ENCODE measurements at places on chromosomes 7 and 10.

DNA sequence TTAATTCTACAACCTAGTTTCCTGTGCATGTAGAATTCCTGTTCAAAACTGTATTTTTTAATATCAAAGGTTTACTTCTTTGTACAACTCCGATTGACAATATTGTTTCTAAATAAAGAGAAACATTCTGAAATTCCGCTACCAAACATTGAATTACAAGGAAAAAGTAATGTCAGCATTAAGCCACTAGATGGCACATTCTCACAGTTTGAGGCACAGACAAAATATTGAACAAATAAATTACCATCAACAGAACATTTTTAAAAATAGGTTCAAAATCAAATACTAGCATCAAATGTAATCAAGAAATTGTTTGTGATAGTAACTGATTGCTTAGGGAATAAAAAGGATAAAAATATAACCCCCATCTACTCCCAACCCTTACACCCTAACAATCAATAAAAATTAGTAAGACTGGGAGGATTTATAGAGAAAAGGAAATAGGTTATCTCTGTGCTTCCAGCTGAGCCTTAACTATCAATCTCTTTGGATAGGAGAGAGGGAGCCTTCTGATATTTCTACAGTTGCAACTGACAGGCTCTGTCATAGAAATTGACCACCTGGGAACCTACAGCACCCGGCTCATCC is 86.6 kb upstream of the C7orf33 start:
- no peak for DNase-seq

- no peak for DNase-seq
Observed at GRCh38 chr10:26221541-26221940, 5.0 kb downstream of the GAD2 start.

- DNase-seq, result no peak
Observed at GRCh38 chr10:77855404-77856155, 71.0 kb downstream of the DLG5 start.

DNA sequence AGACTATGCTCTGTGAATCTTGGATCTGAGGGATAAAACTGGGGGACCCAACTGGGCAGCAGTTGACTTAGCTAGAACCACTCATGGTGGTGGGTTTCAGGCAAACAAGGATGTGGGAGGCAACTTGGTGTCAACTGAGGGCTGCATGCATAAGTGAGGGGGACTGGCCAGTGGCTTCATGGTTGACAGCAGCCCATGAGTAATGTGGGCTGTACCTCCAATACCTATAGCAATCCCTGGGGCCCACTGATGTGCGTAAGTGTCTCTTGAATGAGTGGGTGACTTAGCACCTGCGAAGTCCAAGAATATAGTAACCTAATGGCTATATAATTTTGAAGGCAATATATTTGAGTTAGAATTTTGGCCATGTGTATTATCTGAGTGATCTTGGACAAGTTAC is 13.7 kb upstream of the MAP3K8 start:
- no peak for DNase-seq

DNA sequence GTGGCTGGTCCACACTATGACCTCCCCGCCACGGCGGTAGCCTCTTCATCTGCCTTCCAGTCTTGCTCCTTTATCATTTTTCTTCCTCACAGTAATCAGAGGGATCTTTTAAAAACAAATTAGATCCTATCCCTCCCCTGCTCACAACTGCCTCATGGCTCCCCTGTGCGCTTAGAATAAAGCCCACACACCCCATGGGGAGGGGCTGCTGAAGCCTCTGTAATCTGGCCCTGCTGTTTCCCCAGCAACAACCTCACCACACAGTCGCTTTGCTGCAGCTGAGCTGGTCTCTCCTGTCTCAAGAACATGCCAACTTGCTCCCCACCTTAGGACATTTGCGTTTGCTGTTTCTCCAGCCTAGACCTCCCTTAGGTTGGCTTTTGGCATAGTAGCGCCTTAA is 41.0 kb downstream of the SP8 start:
- no peak for DNase-seq

DNA sequence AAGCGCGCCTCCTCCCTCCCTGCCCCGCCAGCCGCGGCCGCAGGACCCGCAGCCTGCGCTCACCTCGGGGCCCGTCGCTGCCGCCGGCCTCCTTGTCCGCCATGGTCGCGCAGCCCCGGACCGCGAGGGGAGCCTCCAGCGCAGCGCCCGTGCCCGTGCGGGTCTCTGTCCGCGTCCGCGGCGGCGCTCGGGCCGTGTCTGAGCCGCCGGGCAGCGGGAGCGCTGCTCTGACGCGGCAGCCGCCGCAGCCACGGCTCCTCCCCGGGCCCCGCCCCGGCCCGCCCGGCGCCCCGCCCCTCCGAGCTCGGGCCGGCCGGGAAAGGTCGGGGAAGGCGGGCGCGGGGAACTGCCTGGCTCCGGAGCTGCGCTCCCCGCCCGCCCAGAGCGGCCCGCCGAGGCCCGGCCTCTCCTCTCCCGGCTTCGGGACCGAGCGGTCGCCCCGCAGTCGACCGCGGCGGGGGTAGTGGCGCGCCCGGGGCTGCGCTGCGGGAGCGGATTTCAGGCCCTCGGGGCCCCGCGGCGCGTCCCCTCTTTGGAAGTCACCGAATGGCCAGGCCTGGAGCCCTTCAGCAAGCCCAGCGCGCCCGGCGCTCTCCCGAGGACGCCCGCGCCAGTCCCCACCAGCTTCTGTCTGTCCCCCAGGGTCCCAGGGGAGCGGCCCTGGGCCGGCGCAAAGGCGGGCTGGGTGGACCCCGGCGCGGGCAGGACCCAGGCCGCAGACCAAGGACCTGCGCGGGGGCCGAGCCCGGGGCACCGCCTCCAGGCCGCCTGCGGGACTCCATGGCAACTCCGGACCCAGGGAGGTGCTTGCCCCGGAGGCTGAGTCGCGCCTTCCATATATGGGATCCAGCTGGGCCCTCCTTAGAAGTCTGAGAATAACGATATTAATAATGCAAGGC is at the start of gene HSPA12A:
HSPA12A (minus strand) TSS at position 200 of the 899 bp plus-strand sequence; CDS start at position 103, 97 bp downstream.
- no peak for DNase-seq

DNA sequence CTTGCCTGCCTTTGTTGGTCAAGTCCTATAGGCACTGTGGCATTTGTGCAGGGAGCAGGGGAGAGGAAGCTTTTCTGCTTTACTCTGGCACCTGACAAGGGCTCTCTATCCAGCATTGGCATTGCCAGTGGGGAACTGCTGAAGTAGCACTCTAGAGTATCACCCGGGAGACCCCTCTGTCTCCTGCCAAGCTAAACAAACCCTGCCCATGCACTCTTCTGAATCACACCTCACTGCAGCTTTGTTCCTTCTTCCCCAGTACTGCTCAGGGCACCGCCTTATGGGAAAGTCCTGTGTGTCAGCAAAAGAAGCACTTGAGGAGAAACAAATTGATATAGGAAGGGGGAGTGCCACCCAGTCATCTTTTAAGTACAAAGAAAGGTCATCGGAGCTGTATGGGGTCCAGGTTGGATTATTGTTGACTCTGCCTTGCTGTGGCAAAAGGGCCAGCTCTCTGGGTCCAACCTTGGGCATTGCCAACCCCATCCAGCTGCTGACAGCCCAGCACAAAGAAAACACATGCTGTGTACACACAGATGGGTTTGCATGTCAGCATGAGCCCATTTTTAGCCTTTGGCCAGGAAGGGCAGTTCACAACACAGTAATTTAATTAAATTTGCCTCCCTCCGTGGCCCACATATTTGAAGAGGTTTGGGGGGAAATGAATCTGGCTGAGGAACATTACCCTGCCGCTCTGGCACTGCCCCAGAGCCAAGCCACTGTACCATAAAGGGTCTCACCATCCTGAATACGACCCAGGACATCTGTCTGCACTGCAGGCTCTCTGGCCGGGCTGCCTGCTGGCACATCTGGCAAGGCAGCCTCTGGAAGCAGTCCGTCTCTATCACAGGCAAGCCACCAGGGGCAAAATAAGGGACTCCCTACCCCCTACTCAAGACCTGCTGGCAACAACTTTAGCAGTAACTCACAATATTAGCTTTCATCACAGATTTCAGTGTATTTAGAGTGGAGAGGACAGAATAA is 13.1 kb downstream of the LRRC4 start:
- no peak for DNase-seq

DNA sequence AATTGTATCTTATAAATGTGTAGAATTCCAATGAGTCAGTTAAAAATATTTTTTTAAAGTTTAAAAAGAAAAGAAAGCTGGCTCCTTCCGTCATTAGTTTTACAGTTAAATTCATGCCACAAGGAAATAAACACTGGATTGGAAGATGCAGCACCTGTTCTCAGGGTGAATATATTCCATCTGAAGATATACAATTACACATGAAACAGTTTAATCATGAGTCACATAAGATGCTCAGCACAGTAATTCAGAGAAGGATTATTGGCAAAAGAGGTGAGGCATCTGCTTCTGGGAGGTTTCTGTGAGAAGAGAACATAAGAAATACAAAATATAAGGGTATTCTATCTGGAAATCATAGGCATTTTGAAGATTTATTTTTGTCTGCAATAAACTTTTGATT is 376.5 kb upstream of the SORCS1 start:
- DNase-seq, result no peak

DNA sequence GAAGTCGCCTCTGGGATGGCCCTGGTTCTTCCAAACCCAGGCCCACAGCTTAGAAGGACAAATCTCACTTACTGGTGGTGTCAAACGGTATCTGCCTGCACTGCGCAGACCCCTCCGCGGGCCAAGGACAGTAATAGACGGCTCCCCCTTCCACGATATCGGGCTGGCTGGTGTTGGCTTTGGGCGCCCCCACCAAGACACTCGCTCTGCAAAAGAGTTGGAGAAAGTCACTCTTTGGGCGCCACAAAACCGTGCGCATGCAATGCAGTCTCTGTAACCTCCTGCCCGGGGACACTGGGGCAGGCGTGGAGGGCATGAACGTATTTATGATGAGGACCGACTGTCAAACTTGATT is 1.1 kb downstream of the ITGA8 start:
- DNase-seq, result no peak

DNA sequence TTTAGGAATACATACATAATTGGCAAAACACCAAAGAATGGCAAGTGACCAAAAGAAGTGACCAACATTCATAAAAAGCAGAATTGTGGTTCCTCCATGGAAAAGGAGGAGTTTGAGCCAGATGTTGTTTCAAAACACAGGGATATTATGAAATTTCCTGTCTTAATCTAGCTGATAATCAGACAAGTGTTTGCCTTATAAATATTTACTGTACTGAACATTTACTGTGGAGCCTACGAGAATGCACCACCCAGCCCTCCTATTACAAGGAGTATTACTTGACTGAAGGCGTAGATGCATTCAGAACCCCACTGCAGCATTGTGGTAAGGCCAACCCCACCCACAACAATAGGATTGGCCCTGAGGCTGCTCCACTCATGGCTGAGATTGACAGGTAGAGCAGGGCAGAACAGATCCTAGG is 118.9 kb downstream of the AKR1D1 start:
- no peak for DNase-seq

DNA sequence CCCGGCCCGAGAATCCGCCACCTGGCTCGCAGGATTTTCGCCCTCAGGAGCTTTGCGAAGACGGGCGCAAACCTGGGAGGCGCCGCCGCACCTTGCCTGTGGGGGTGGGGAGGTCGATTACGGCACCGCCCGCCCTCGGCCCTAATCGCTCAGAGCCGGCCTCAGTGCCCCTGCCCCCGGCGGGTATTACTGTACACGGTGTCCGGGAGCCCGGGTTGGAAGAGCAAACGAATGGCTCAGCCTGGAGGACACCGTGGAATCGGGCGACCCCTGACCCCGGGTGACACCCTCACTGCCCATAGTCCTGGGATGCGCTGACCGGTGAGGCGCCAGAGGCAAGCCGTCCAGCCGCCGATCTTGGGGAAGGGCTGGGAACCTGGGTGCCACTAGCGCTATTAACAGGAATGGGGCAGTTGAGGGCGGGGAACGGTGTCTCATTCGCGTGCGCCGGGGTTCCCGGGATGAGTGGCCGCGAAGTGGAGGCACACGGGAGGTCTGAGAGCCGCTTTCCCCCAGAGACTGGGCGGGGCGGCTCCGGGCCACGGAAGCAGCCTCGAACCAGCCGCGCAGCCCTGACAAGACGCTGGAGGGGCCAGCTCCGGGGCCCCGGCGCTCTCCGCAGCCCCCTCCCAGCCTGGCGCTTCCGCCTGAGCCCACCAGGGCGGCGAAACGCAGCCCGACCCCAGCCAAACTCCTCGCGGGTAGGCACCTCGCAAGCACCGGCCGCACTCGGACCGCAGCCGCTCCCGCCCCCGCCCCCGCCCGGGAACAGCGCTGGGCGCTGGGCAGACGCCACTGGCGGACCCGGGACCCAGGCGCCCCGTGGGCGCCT is 167.5 kb downstream of the NRF1 start:
- DNase-seq, result no peak

DNA sequence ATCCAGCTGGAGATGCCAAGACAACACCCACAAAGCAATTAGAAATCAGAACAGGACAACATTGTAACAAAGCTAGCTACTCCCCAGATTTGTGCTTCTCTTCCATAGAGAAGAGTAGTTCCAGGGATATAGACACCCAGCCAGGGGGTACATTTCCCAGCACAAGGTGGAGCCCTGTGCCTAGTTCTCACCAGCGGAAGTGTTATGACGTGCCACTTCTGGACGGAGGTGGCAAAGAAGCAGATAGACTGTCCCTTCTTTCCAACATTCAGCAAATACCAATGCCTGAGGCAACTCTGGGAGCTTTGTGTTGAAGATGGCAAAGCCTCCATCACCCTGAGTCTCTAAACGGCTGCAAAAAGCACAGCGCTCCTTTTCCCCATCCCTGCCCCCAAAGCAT is 23.4 kb upstream of the GSAP start:
- DNase-seq, result no peak

GRCh38 chr10:72009051-72009424 is 44.8 kb downstream of the CHST3 start:
- DNase-seq, result no peak

GRCh38 chr7:92639213-92639896 is 49.2 kb upstream of the FAM133B start:
- no peak for DNase-seq

DNA sequence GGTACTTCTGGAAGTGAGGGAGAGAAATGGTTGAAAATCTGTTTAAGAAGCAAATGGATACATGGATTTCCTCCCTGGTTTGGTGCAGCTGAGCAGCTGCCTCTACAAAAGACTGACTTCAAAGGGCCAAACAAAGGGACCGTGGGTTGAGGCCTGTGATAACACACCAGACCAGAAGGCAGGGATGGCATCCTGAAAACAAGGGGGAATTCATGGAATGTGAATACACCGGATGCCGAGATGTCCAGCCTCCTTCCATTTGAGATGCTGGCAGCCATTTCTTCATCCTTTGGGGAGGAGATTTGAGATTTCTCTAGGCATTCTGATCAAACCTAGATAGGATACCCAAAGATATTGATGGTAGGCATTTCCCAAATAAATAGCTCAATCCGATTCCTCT is 36.9 kb downstream of the TAF3 start:
- DNase-seq, result no peak
